ENCODE measurements at places on chromosomes 6 and 20.

GRCh38 chr20:44616604-44616964 is 34.2 kb downstream of the PKIG start:
- no peak overlapping the region for H3K27ac ChIP-seq
- DNase-seq, result no peak
- H3K36me3 ChIP-seq, result peaks cover 14% of the 10 kb centered on the region
- H3K27me3 ChIP-seq, result no peaks in the 10 kb centered on the region
- H3K4me1 ChIP-seq, result peaks cover 45% of the 10 kb centered on the region

DNA sequence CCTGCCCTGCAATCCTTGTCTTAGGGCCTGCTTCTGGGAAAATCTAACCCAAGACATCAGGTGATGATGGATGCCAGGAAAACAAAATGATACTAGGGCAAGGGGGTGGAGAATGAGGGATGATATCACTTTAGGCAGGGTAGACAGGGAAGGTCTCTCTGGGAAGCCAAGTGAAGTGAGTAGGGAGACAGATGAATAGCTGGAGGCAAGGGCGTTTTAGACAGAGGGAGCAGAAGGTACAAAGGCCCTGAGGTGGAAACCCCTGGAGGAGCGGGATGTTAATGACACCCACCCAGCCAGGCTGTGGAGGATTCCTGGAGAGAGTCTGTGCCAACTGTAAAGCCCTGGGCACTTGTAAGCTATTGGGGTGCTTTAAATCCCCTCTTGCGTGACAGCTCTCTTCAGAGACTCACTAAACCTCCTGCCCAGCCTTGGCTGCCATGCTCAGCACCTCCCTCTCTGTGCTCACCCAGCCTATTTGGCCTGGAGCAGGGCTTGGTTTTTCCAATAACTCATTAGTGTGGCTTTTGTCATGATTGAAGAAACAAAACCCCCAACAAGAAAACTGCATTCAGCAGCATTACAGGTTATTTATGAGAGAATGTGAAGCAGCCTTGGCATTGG is 12.4 kb upstream of the MDGA1 start:
- H3K4me3 ChIP-seq, result no peak overlapping the region
- DNase-seq, result no peak
- no peaks in the 10 kb centered on the region for H3K36me3 ChIP-seq
- no peak overlapping the region for H3K27ac ChIP-seq
- H3K27me3 ChIP-seq, result no peaks in the 10 kb centered on the region

DNA sequence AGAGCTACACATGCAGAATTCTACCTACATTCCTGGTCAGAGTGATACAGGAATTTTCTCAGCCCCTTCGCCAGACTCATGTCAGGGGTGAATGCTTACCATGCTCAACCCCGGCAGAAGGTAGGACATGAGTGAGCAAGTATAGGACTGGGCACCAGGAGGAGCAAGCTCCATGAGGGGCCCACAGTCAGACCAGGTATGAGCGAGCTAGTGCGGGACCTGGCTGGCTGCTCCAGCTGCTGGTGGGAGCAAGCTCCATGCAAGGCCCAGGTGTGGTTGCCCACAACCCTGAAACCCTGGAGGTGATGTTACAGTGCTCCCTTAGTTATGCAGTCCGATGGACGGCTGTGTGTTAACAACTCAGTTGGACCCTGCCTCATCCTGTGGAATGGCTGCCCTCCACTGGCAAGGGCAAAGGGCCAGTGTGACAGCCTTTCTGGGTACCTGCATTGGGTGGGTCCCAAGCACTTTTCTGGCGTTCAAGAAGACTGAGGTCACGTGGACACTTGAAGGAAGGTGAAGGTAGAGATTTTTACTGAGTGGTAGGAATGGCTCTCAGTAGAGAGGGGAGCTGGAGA is 503.5 kb upstream of the CITED2 start:
- H3K4me3 ChIP-seq, result no peak overlapping the region
- no peak overlapping the region for H3K27ac ChIP-seq
- DNase-seq, result no peak
- no peaks in the 10 kb centered on the region for H3K36me3 ChIP-seq
- H3K4me1 ChIP-seq, result no peaks in the 10 kb centered on the region

GRCh38 chr20:5267092-5267491 is 49.7 kb downstream of the PROKR2 start:
- H3K27me3 ChIP-seq, result no peaks in the 10 kb centered on the region
- H3K4me1 ChIP-seq, result peaks cover 23% of the 10 kb centered on the region
- no peak overlapping the region for H3K4me3 ChIP-seq
- no peaks in the 10 kb centered on the region for H3K36me3 ChIP-seq
- DNase-seq, result no peak

DNA sequence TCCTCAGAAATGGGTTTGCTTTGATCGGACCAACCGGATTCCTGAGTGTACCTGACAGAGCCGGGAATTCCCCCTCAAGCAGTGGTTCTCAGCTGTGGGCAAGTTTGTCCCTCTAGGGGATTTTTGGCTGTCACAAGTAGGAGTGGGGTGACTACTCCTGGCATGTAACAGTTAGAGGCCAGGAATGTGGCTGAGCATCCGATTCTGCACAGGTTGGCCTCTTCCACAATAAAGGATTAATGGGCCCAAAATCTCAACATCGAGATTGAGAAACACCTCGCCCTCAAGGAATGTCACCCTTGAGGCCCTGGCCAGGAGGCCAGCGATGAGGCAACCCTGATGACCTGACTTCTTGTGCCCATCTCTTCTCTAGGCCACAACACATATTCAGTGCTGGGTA is 7.9 kb downstream of the AGPAT4 start:
- H3K27me3 ChIP-seq, result no peaks in the 10 kb centered on the region
- H3K27ac ChIP-seq, result no peak overlapping the region
- DNase-seq, result no peak
- H3K4me3 ChIP-seq, result no peak overlapping the region

- no peak overlapping the region for H3K27ac ChIP-seq
- H3K4me1 ChIP-seq, result peaks cover 13% of the 10 kb centered on the region
- no peak for DNase-seq
- no peaks in the 10 kb centered on the region for H3K36me3 ChIP-seq
These were observed 46.8 kb downstream of the DSTN start for GRCh38 chr20:17616480-17617211.

DNA sequence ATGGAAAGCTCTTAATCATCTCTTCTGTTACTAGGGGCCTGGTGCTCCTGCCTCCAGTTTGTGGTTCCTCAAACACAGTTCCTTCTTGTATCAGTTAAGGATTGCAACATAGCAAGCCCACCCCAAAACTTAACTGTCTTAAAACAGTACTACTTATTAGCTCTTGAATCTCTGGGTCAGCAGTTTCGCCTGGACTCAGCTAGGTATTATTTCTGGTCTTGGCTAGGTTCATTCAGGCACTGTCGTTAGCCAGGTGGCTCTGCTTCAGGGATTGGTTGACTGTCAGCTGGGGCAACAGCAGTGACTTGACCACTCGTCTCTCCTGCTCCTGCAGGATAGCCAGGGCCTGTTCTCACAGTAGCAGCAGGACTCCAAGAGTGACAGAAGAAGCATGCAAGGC is 30.0 kb upstream of the RALY start:
- no peaks in the 10 kb centered on the region for H3K36me3 ChIP-seq
- no peak overlapping the region for H3K4me3 ChIP-seq
- no peaks in the 10 kb centered on the region for H3K4me1 ChIP-seq
- H3K27ac ChIP-seq, result no peak overlapping the region
- H3K27me3 ChIP-seq, result no peaks in the 10 kb centered on the region
- no peak for DNase-seq

DNA sequence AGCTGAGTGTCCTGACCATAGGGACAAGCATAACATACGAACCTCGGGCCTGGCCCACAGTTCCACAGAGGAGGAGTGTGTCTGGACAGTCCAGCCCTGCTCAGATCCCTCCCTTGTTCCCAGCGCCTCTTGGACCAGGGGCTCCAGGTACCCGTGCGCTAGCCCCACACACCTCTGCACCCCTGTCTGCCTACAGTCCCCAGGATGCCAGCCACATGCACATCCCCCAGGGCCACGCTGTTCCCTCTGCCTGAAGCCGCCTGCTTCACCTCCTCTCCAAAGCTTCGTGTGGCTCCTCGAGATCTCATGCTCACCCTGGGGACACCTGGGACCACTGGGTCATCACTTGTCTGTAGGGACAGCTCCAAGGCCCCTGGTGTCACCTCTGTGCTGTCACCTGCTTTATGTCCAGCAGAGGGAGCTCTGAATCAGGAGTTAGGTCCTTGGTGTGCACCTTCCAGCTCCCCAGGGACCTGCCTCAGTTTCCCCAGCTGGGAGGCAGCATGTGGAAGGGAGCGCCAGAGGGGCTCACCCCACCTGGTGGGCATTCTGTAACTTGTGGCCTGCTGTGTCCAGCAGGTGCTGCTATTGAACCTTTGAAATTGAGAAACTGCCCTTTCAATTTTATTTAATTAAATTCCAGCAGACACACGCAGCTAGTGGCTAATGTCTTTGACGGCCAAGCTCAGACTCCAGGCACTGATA is 7.3 kb upstream of the YTHDF1 start:
- no peak overlapping the region for H3K27ac ChIP-seq
- no peak overlapping the region for H3K4me3 ChIP-seq
- H3K4me1 ChIP-seq, result no peaks in the 10 kb centered on the region
- no peaks in the 10 kb centered on the region for H3K36me3 ChIP-seq
- no peak for DNase-seq

- no peaks in the 10 kb centered on the region for H3K36me3 ChIP-seq
- peaks cover 20% of the 10 kb centered on the region for H3K4me1 ChIP-seq
- peaks cover 59% of the 10 kb centered on the region for H3K27me3 ChIP-seq
These were observed 2.0 kb upstream of the RAET1G start for GRCh38 chr6:149924933-149925252.

- H3K4me3 ChIP-seq, result no peak overlapping the region
- H3K36me3 ChIP-seq, result peaks cover 3% of the 10 kb centered on the region
- H3K27me3 ChIP-seq, result no peaks in the 10 kb centered on the region
- DNase-seq, result no peak
These were observed 7.9 kb downstream of the RMND1 start for GRCh38 chr6:151443911-151444621.

- peaks cover 16% of the 10 kb centered on the region for H3K36me3 ChIP-seq
- no peaks in the 10 kb centered on the region for H3K27me3 ChIP-seq
- H3K4me3 ChIP-seq, result peak within 1 kb of the TSS; percentile 91
- peaks cover 34% of the 10 kb centered on the region for H3K4me1 ChIP-seq
These were observed at the start of gene DPM1 for GRCh38 chr20:50957798-50958614. Gene DPM1 (minus strand): TSS chr20:50958532. CDS start chr20:50958523, 9 bp downstream.

GRCh38 chr6:90469906-90470305 is 117.0 kb downstream of the MAP3K7 start:
- no peak overlapping the region for H3K4me3 ChIP-seq
- DNase-seq, result no peak
- no peaks in the 10 kb centered on the region for H3K27me3 ChIP-seq
- peaks cover 32% of the 10 kb centered on the region for H3K4me1 ChIP-seq

DNA sequence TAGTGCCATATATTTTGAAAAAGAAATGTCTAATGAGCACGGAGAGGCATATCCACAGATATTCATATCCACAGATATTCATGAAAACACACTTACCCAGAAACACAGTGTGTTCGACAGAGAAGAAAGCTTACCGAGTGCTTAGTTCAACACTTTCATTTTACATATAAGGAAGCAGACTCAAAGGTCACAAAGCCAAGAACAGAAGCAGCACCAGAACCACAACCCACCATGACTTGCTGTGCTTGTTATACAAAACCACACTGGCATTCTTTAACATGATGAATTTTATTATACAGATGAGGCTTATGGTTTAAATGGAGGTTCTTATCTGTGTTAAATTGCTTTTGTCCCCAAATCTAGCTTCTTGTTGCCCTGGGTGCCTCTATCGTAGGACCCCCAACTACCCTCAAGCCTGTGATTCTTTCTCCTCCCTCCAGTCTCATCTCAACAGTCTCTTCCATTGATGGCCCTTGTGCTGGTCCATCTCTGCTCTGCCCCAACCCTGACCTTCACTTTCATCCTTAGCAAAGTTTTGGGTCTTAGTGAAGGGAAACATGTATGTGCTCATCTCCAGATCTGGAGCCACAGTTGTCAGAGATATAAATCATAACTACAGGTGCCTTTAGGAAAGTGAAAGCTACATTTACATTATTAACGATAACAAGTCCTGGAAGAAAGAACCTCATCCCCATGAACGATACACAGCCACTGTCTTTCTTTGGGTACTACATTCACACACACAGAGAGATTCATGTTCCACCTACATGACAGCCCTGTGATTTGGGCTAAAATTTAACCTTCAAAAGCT is 40.0 kb downstream of the SF3B5 start:
- H3K27me3 ChIP-seq, result no peaks in the 10 kb centered on the region
- H3K27ac ChIP-seq, result peak overlapping the region; percentile 40
- DNase-seq, result peak; percentile 16
- peaks cover 14% of the 10 kb centered on the region for H3K4me1 ChIP-seq

- H3K4me1 ChIP-seq, result no peaks in the 10 kb centered on the region
- no peak overlapping the region for H3K27ac ChIP-seq
- H3K27me3 ChIP-seq, result no peaks in the 10 kb centered on the region
- H3K36me3 ChIP-seq, result no peaks in the 10 kb centered on the region
These were observed 187.0 kb downstream of the PDE7B start for GRCh38 chr6:136038531-136038930.

DNA sequence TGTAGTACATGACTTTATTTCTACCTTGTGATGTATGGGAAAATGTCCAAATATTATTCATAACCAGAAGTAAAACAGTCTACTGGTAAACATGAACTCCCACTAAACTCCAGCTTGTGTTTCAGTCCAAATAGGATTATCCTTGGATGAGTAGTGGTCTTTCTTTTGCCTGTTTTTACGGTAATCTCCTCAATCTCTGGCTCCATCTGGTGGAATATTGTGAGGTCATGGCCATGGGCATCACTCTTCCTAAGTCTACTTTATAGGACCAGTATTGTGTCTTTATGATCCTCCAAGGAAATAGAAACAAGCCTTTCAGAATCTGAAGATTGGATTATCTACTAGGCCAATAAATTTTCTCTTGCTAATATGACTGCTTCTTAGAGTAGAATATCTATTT is 505.0 kb downstream of the BMP2 start:
- H3K27ac ChIP-seq, result no peak overlapping the region
- no peak for DNase-seq

DNA sequence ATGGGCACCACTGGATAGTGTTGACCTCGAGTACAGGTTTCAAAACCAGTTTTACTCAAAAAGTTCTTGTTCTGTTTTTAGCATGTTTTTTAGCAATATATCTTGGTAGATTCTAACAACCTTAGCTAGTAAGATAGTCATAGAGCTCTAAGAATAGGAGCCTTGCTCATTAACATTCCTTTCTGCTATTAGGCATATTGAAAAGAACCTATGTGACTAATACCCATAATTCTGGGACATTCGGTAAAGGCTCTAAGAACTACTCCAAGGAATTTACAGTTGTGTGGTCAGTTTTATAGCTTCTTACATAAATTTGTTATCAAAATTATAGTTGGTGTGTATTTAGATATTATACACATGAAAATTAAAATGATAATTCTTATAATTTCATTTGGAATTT is 11.6 kb downstream of the SLC9A8 start:
- peaks cover 36% of the 10 kb centered on the region for H3K4me1 ChIP-seq
- H3K36me3 ChIP-seq, result peaks cover 7% of the 10 kb centered on the region
- H3K27me3 ChIP-seq, result no peaks in the 10 kb centered on the region

Measured in CD8-positive, alpha-beta memory T cell (primary cell).